Naive thymus-derived CD4-positive, alpha-beta T cell (primary cell): ENCODE measurements at places on chromosomes 2 and 18. TPM values are rescaled to one million over a fixed set of nuclear protein-coding genes. Genes with fewer than 3 reads are reported as not detected.

DNA sequence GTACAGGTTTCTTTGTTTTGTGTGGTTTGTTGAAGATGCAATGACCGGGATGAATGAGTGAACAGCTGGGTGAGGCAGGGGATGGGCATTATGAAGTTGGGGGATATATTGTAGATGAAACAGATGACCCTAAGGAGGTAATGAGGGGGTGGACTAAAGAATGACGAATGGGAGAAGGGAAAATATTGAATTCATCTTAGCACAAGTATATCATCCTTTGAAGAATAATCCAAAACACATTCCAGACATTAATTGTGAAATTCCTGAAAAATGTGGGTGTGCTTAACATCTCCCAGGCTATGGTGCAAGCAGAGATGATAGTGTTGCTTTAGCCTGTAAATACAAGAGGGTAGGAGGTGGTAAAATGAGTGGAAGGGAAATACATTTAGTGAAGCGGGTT, 5.8 kb downstream of the CRIM1 start:
- no peaks in the 10 kb centered on the region for H3K36me3 ChIP-seq
- H3K4me1 ChIP-seq: peaks cover 13% of the 10 kb centered on the region
- no peak overlapping the region for H3K4me3 ChIP-seq
- no peak overlapping the region for H3K27ac ChIP-seq
- peaks cover 7% of the 10 kb centered on the region for H3K27me3 ChIP-seq
- DNase-seq: no peak

DNA sequence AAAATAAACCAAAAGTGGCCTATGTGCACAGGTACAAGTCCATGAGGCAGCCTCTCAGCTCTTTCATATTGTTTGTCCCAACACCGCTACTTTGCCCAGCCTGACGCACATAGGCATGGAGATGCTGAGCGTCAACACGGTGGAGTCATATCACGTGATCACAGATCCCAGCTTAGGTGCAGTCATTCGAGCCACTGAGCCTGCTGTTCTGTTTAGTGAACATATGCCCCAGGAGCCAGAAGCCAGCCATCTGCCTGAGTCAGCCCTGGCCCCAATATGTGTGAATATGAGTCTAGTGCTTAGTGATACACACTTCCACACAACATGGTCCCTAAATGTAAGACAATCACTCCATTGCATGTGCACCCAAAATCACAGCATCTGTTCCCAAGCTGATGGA, 88.2 kb upstream of the LCLAT1 start:
- no peaks in the 10 kb centered on the region for H3K27me3 ChIP-seq
- no peak overlapping the region for H3K27ac ChIP-seq
- H3K36me3 ChIP-seq: no peaks in the 10 kb centered on the region

GRCh38 chr2:162300266-162300665, 18.2 kb downstream of the IFIH1 start:
- no peak overlapping the region for H3K4me3 ChIP-seq
- peaks cover 5% of the 10 kb centered on the region for H3K4me1 ChIP-seq

DNA sequence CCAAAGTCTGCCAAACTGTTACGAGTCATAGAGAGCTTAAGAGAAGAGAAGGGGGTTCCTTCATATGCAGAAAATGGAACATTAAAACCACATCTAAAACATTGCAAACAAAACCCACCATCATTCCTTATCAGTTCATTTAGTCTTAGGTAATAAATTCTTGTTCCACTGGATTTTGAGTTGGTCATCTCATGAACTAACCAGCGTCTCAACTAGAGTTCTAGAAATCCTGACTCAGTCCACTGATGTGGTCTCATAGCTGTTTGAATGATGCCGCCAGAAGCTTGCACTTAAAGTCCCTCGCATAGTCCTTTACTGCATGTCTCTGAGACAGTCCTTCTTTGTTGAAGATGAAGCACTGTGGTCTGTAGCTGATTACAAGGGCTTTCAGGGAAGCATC, 15.0 kb upstream of the CAB39 start:
- no peak for DNase-seq
- peaks cover 6% of the 10 kb centered on the region for H3K4me1 ChIP-seq

Gene ALPP
- polyA plus RNA-seq: not detected

Gene INSIG2
- polyA plus RNA-seq: 23.1 TPM

Gene SCN7A
- polyA plus RNA-seq: not detected

Gene CNPPD1
- polyA plus RNA-seq: 68.7 TPM
